ENCODE measurements at places on chromosomes 1 and 21.

DNA sequence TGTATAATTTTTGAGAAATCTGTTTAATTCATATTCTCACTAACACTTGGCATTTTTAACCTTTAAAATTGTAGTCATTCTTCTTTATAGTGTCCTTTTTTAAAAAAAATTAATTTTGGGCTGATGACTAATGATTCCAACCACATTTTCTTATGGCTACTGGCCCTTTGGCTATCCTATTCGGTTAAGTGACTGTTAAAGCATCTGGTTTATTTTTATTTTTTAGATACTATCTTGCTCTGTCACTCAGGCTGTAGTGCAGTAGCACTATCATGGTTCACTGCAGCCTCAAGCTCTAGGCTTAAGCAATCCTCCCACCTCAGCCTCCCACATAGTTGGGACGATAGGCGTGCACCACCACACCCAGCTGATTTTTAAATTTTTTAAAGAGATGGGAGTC is 723.2 kb upstream of the CXADR start:
- DNase-seq, result no peak

GRCh38 chr1:6438047-6438525 is 13.5 kb downstream of the ESPN start:
- no peak for DNase-seq

DNA sequence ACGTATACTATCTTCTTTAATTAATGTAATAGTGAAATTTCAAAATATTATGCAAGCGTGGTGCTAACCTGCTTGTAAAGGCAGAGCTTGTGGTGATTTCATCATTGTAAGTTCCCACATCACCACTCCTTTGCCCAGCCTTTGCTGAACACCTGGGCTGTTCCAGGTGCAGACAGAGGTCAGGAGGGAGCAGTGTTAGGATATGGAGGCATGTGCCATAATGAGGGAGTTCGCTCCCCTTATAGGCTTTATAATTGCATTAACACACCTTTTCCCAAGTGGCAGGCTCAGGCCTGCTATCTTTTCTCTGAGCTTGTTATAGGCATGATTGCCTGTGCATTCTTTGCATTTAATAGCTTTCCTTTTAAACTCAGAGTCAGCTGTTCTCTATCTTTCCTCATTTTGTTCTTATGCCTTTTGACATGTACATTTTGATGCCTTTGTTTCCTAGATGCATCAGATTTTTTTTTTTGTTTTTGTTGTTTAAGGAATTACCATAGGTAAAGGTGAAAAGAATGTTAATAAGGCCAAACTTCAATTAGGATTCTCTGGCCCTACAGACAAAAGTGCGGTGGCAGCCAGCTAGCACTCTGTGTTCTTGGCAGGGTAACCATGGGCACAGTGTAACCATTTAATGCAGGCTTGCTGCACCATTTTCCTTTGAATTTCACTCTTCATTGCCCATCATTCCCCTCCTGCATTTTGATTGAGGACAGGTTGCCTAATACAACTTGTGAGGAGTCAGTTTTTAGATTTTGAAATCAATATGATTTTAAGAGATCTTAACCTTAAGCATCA is 12.6 kb downstream of the NPL start:
- no peak for DNase-seq

DNA sequence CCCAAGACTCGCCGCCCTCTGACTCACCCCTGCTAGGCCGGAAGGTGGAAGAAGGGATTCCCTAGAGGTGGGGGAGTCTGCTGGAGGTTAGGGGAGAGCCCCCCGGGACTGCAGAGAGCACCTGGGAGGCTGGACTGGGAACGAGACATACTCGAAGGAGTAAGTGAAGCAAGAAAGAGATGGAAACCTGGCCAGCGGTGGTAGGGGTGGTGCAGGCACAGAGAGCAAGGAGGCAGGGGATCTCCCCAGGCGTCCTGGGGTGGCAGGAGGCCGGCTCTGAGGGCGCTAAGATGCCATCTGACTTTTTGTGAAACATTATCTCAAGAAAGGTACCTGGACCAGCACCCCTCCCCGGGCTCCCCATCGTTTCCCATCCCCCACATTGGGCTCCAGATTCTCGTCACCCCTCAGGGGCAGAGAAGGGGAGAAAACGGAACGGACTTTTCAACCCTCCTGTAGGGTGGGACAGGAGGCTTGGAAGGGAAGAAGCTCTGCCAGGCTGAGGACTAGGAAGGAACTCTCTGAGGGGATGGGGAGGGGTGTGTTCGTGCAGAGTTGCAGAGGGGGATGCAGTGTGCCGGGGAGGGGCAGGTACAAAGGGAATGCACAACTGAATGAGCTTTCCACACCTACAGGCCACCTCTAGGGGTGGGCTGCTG is 708 bp downstream of the CHRNB2 start:
- DNase-seq, result no peak

GRCh38 chr21:32795802-32796559 is 24.4 kb upstream of the PAXBP1 start:
- DNase-seq, result no peak

- DNase-seq, result no peak
These were observed 37.7 kb downstream of the CD34 start for GRCh38 chr1:207873055-207873890.

GRCh38 chr1:244311784-244312532 is 139.8 kb downstream of the ADSS2 start:
- DNase-seq, result no peak

GRCh38 chr1:82392513-82392912 is 591.8 kb downstream of the ADGRL2 start:
- peak; percentile 75 for DNase-seq

- no peak for DNase-seq
These were observed 22.4 kb upstream of the MED18 start for GRCh38 chr1:28306301-28306949.

GRCh38 chr1:45097944-45098343 is 85.9 kb downstream of the UROD start:
- peak; percentile 2 for DNase-seq

DNA sequence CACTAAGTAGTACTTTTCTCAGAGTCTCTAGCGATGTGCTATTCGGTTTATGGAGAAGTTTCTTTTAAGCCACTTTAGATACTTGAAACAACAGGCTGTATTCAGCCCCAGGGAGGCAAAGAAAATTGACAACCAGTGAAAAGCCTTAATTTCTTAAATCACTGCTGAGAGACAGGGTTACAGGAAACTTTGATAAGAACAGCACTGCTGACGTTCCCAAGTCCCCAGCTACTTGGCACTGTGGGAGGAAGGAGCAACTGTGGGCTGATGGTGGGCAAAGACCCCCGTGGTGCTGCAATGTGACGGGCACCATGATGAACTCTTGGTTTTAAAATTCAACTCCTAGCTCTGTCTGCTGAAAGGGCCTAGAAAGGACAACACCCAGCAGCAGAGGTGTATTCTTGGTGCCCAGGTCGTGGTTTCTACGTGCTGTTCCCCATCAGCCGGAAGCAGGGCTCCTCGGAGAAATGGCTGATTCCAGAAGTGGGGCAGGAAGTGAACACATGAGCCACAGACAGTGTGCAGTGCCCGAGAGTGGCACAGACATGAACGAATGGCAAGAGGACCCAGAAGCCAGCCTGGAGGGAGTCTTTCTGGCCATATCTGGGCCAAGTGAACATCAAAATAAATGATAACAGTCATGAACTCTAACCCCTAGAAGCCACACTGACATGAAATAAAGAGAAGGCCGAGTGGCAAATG is 5.3 kb downstream of the PTTG1IP start:
- DNase-seq, result no peak

DNA sequence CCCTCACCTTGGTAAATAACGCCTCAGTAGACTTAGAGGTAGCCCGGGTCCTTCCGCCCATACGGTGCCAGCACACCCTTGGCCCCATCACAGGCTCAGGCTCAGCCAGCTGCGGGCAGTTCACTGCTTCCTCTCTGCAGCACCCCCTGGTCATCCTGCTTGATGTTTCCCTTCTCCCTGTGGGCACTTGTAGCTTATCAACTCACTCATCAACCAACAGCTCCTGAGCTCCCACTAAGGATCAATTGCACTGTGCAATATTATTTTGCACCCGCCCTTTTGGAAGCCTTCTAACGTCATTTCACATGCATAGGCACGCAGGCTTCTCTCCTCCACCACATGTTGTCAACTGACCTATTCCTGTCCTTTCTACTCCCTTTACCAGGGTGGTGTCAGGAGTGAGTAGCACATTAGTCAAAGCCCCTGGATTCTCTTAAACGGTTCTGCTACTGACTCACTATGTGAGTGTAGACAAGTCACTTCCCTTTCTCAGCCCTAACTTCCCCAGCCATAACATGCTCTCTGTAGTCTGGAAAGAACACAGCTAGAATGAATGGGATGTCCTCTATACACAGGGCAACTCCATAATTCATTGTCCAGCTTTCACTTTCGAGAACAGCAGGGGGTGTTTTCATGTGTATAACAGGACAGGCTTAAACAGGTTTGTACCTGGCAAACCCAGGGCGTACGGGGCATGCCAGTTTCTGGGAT is 47.1 kb upstream of the IRF2BP2 start:
- peak; percentile 99 for DNase-seq

- peak; percentile 25 for DNase-seq
These were observed 15.4 kb upstream of the PHACTR4 start for GRCh38 chr1:28354121-28354520.

GRCh38 chr1:17314491-17314971 is 6.5 kb downstream of the PADI4 start:
- no peak for DNase-seq

DNA sequence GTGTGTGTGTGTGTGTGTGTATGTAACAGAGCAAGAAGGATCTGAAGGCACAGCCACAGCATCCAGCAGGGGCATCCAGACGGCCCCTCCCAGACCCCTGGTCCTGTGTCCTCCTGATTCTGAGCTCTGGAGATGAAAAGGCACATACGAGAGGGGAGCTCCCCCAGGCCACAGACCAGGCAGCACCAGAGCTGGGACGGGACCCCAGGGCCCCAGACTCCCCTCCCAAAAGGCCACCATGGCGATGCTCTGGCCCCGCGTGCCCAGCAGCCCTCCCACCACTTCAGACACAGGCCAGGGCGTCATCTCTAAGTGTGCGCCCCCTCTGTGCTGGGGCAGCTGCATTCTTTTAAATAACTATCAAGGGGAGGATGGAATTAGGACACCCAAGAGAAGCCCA is 245.8 kb downstream of the MATN1 start:
- no peak for DNase-seq

- no peak for DNase-seq
These were observed 31.5 kb downstream of the RPS6KC1 start for GRCh38 chr1:213082420-213083111.

DNA sequence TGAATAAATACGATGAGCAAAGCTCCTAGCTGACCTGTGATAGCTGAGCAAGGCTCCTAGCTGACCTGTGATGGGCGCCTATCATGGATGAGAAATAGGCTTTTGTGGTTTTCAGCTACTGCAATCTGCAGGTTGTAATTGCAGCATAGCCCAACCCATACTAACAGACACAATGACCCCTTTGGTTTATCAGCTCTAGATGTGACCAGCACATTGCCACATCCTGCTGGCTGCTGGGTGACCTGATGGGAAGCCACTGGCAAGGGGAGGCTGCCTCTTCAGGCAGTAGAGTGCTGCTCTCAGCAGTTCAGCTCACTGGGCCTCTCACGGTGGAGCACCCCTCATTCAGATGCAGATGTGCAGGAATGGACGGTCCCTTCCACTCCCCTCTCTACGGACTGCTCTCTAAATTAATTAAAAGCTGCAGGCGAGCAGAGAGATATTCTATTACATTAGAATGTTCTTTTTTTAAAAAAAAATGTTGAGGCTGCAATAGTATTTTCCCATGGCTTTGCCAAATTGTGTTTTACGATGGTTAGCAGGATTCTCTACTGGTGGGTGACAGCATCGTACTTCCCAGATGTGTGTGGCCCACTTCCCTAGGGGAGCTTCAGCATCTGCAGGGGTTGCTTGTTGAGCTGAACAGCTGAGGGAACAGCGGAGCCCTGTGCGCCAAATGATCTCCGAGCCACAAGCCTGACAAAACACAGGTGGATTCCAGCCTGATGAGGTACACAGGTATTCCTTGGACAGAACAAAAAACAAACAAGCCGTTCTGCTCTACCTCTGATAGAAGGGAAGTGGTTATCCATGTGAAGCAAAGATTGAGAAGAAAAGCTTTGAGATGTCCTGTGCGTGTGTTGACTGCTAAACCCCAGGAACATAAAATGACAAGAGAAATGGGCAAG is 65.0 kb downstream of the SYT6 start:
- DNase-seq, result no peak

GRCh38 chr1:46204406-46204742 is 1.2 kb downstream of the LURAP1 start:
- DNase-seq, result no peak

GRCh38 chr21:27079636-27080240 is 112.8 kb upstream of the ADAMTS5 start:
- DNase-seq, result no peak

GRCh38 chr1:12338017-12338416 is 108.2 kb downstream of the VPS13D start:
- no peak for DNase-seq

DNA sequence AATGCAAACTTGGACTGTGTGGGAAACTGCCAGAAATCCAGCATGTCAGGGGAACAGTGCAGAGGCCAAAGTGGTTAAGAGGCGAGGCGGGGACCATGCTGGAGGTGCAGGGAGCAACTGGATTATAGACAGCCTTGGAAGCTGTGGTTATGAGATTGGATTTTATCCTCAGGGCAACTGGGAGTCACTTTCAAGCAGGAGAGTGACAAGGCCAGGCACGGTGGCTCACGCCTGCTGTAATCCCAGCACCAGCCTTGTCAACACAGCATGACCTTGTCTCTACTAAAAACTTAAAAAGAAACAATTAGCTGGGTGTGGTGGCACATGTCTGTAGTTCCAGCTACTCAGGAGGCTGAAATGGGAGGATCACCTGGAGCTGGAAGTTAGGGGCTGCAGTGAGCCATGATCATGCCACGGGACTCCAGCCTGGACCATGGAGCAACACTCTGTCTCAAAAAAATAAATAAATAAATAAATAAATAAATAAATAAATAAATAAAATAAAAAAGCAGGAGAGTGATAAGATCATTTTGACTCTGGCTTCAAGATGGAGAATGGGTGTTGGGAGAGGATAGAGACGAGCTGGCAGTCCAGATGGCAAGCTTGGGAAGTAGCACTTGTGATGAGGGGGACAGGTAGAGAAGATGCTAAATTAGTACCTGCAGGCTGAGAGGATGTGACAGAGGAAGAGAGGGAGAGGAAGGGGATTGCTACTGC is 3.5 kb downstream of the HAPLN2 start:
- no peak for DNase-seq

DNA sequence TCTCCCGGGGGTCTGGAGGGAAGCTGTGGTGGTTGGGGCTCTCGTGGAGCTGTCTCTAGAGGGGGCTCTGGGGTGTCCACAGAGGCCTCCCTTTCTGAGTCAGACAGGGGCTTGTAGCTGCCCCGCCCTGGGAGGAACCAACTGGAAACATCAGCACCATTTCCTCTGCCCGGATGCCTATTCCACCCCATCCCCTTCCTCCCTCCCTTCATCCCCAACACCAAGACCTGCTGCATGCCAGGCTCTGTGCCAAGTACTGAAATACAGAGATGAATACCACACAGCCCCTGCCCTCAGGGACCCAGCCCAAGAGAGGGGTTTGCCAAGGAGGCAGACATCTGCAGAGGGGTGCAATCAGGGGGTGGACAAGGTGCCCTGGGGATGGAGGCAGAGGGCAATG is 125.6 kb upstream of the ADAR start:
- no peak for DNase-seq

- no peak for DNase-seq
These were observed 25.5 kb upstream of the IFNAR1 start for GRCh38 chr21:33299181-33299752.
